ENCODE measurements at places on chromosomes 2 and 18.

GRCh38 chr2:239793836-239794235 lies 231.3 kb downstream of the NDUFA10 start:
- no peak for DNase-seq

DNA sequence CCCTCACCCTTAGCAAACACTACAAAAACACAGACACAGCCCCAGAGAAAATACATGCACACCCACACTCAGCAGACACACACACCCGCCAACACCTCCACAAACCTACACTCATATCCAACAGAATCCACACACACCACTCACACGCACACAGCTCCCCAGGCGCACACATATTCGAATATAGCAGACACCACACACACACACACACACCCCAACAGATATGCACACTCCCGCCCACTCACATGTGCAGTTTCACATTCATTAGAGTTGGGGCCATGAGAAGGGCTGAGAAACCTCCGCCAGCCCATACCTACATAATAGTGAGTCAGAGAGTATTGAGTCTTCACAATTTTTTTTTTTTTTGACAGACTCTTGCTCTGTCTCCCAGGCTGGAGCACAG lies 29.4 kb upstream of the NOTO start:
- DNase-seq: no peak

- DNase-seq: no peak
These were observed 35.0 kb downstream of the TSN start for GRCh38 chr2:121790276-121790956.

DNA sequence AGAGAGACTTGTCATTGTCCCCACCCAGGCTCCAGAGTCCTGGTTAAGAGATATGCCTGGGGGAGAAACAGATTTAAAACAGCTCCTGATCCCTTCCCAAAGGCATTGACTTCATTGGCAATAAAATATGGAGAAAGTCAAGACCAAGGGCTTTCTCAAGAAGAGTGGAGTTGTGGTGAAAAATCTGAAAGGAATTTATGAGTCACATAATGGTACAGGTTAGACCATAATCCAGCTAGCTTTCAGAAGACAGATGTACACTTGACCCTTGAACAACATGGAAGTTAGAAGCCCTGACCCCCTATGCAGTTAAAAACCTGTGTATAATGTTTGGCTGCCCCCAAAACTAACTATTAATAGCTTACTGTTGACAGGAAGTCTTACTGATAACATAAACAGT lies 599.1 kb upstream of the SOX11 start:
- no peak for DNase-seq

DNA sequence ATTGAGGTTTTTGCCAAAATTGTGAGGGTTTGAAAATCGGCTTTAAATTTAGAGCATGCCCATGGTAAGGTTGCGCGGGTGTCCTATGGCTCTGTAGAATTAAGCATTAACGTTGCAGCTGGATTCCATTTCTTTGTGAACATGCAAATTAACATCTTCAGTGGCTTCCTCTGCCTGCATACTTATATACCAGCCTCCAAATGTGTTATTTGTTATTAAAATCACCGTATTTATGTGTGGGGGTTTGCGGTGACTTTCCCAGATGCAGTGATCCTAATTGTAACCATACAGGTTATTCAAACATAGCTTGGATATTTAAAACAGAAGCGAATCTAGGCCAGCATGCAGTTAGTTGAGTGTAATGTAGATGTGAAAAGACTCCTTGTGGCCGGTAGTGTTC lies 80.2 kb downstream of the TGOLN2 start:
- no peak for DNase-seq

Measured in HEK293T (cell line).